ENCODE measurements at places on chromosomes 5 and 9. TPM values are rescaled to one million over a fixed set of nuclear protein-coding genes. Genes with fewer than 3 reads are reported as not detected.

DNA sequence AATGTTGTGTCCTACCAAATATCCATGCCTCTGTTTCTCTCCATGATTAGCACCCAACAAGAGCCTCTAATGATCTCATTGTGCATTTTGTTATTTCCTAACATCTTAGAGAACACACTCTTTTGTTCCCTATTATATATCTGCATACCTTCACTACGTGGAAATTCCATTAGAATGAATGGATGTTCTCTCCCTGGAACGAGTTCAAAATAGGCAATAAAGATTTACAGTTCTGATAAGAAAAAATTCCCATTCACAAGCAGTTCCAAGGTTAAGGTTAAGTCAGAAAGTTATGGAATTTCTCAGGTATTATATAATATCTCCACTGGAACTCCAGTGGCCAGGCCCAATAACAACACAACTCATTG is 83.7 kb downstream of the TRPM6 start:
- no peaks in the 10 kb centered on the region for H3K36me3 ChIP-seq
- H3K4me1 ChIP-seq = no peaks in the 10 kb centered on the region
- no peak overlapping the region for H3K4me3 ChIP-seq
- no peak overlapping the region for H3K27ac ChIP-seq
- no peak for DNase-seq

DNA sequence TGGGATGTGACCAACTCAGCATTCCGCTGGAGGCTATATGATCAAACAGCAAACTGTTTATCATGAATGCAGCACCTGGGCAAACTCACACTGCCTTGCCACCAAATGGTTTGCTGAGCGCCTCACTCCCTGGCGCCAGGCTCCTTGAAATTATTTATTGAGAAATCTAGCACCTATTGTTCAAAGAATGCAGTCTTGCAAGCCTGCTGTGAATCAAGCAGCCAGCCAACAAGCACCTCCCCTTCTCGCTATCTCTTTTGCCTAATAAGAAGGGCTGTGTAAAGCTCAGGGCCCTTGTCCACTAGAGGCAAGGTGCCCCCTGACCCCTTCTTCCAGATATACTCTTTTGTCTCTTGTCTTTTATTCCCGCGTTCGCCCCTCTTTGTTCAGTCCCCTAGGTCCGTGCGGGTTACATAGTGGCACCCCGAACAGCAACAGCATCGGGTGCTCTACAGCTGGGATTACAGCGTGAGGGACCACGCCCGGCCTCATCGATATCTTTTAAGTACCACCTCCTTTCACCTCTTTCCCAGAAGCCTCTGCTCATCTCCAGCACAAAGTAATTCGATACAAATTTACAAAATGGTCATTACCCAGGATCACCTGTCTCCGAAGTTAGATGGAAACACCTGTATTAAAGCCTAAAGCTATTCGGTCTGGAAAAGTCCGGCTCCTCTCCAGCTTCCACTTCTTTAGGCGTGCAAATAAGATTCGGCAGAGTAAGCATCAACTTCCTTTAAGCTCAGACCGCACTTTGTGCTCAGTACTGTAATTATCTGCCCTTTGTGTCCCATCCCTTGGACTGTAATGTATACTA is 896 bp downstream of the RIGI start:
- peak overlapping the region; percentile 90 for H3K27ac ChIP-seq
- no peaks in the 10 kb centered on the region for H3K4me1 ChIP-seq
- H3K27me3 ChIP-seq = no peaks in the 10 kb centered on the region
- H3K36me3 ChIP-seq = no peaks in the 10 kb centered on the region
- H3K4me3 ChIP-seq = peak overlapping the region; percentile 65

Gene CDC26
- total RNA-seq = 46.2 TPM

Gene WNK2
- total RNA-seq = 28.5 TPM

Measured in breast epithelium (tissue), 4 donors.